Dorsolateral prefrontal cortex (tissue), 122 donors: ENCODE measurements at places on chromosomes 7 and 10. TPM values are rescaled to one million over a fixed set of nuclear protein-coding genes. Genes with fewer than 3 reads are reported as not detected.

CRHR2 gene
- total RNA-seq, result 7.4 TPM

SEMA3A gene
- total RNA-seq, result 23.0 TPM

AKR1C8 gene
- total RNA-seq, result not detected

RTKN2 gene
- 3.9 TPM for total RNA-seq

LGI1 gene
- total RNA-seq, result 77.3 TPM

NRCAM gene
- total RNA-seq, result 444 TPM

ATOH7 gene
- 4.7 TPM for total RNA-seq

TIMM23 gene
- total RNA-seq, result 54.8 TPM

STEAP1B gene
- 6.2 TPM for total RNA-seq

TMEM184A gene
- 0.08 TPM for total RNA-seq

AUTS2 gene
- total RNA-seq, result 70.3 TPM

IL15RA gene
- 2.3 TPM for total RNA-seq

CRYGN gene
- total RNA-seq, result 0.91 TPM

LEP gene
- total RNA-seq, result not detected

BCL7B gene
- total RNA-seq, result 67.5 TPM

SEMA4G gene
- 12.0 TPM for total RNA-seq

ZNF365 gene
- total RNA-seq, result 106 TPM

APBB1IP gene
- total RNA-seq, result 8.3 TPM

PPP1R3A gene
- total RNA-seq, result not detected

RASSF4 gene
- 106 TPM for total RNA-seq

BMS1 gene
- total RNA-seq, result 17.4 TPM

NIPSNAP2 gene
- total RNA-seq, result 56.3 TPM

PIK3CG gene
- total RNA-seq, result 1.5 TPM

GIMAP4 gene
- 11.6 TPM for total RNA-seq

SLC16A12 gene
- total RNA-seq, result 0.26 TPM

TMEM196 gene
- total RNA-seq, result 12.1 TPM

SPDYE5 gene
- total RNA-seq, result not detected

FAM13C gene
- total RNA-seq, result 67.0 TPM

FGF8 gene
- total RNA-seq, result 0.57 TPM
